ENCODE measurements at places on chromosomes 3 and 15.

- DNase-seq = no peak
Measured at GRCh38 chr3:34363881-34364280, 565.5 kb downstream of the PDCD6IP start.

DNA sequence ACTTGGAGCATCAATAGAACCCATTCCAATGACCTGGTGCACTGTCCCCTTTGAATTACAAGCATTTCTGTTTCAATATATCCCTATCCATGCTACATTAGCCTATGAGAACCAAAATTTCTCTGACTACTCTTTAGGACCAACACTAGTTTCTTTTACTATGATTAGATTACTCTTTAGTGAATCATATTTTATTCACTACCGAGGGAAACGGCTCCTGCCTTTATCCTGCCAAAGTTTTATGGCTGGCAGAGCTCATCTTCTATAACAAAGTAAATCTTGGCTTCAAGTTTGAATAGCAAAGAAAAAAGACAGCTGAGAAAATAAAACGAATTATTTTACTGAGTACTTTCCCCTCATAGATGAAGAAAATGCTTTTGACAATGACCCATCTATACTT, 120.9 kb downstream of the SLC9A9 start:
- DNase-seq = peak; percentile 12

- no peak for DNase-seq
Measured at GRCh38 chr3:124884474-124885101, 2.6 kb downstream of the ITGB5 start.

- DNase-seq = no peak
Measured at GRCh38 chr3:76353683-76354082, 568.3 kb upstream of the ZNF717 start.

GRCh38 chr3:128152419-128153155, 694 bp upstream of the EEFSEC start:
- no peak for DNase-seq

DNA sequence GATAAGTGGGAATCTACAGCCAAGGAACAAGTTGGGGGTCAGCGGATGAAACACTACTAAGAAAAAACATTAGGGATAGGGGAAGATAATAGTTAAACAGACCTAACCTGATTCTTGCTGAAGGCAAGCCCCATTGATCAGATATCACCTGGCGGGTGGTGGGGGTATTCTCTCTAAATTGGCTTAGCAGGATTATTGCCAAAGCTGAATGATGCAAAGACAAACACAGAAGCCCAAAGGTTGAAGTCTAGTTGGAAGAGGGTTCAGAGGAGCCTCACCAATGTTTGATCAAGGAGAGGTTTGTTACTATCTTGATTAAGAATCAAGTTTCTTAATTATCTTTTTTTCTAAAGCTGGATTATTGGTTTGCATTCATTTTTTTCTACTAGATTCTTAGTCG, 371.9 kb upstream of the CNTN4 start:
- DNase-seq = no peak

Data from AG08395 (cell line).